ENCODE measurements at places on chromosomes 13 and 19. TPM values are rescaled to one million over a fixed set of nuclear protein-coding genes. Genes with fewer than 3 reads are reported as not detected.

DNA sequence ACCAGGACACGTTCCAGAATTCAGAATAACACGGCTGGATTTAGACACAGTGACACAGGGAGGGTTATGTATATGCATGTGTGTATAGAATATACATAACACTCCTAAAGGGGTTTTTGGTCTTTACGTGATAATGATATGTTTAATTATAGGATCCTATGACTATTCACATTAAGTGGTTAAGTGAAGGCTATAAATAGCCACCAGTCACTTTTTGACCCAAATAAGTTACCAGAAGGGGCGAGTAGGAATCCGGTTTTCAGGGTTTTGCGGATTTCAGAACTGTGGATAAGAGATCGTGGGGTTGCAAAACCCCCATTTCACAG, 6.9 kb downstream of the ANGPTL6 start:
- DNase-seq = no peak

DNA sequence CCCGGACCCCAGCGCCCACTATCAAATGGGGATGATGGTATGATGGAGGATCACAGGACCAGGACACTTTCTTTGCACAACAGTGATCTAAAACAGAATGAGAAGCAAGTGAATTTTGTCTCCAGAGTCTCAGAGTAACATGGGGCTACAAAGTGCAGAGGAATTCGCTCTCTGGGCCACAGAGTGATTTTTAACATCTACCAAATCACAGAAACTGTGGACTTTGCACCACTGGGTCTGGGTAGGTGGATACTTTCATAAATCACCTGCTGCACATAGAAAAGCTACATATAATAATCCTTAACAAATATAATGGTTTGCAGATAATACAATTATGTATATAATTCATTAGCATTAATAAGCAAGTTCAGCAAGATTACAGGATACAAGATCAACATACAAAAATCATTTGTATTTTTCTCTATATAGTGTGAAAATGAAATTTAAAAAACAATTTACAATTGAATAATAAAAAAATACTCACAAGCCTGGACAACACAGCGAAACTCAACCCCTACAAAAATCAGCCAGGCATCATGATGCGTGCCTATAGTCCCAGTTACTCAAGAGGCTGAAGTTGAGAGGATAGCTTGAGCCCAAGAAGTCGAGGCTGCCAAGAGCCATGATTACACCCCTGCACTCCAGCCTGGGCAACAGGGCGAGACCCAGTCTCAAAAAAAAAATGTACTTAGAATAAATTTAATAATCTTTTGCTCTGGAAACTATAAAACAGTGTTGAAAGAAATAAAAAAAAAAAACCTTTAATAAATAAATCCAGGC, 60.3 kb upstream of the EEF1AKMT1 start:
- DNase-seq = no peak

- no peak for DNase-seq
Observed at GRCh38 chr13:44938854-44939253, 50.4 kb downstream of the NUFIP1 start.

ZNF878 gene
- polyA plus RNA-seq = 0.05 TPM

DNA sequence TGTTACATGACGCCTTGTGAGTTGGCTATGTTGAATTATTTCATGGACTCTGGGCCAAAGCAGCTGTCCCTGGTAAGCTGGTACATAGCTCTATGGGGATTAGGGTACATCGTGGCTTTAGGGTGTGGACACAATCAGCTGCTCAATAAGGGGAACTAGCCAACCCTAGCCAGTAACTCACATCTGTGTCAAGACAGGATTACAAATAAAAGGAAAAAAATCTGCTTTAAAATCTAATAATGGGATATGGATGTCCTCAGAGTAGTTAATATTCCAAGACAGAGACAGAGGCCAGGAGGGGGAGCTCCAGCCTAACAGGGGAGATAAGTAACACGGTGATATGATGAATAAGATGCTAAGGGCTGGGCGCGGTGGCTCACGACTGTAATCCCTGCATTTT, 21.1 kb upstream of the ZNF766 start:
- DNase-seq = peak; percentile 42

SYCN gene
- polyA plus RNA-seq = not detected

FGF9 gene
- not detected for polyA plus RNA-seq
